ENCODE measurements at places on chromosomes 1 and 21.

- DNase-seq, result no peak
Measured at GRCh38 chr1:206982216-206982615, 12.0 kb upstream of the FCAMR start.

- no peak for DNase-seq
Measured at GRCh38 chr1:10778640-10779039, 17.8 kb downstream of the CASZ1 start.

- DNase-seq, result no peak
Measured at GRCh38 chr1:219710529-219711194, 97.8 kb upstream of the ZC3H11B start.

DNA sequence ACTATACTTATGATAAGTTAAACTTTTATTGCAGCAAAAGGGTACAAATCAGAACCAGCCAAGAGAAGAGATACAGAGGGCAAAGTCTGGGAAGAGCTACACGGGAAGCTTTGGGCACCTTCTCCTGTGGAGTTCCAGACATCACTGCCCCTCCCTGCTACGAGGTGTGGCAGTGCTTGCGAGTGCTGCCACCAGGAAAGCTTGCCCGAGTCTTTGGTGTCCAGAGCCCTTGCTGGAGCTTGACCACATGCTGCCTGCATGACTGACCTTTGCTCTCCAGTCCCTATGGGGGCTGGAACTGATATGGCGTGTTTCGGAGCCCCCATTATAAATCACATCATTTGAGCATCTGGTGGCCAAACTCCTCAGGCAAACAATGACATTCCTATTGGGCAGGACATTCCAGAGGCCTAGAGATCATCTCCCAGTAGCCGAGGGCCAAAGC, 23.4 kb downstream of the PLEKHO1 start:
- DNase-seq, result no peak

GRCh38 chr1:27000817-27001460, 7.4 kb downstream of the TRNP1 start:
- DNase-seq, result no peak

DNA sequence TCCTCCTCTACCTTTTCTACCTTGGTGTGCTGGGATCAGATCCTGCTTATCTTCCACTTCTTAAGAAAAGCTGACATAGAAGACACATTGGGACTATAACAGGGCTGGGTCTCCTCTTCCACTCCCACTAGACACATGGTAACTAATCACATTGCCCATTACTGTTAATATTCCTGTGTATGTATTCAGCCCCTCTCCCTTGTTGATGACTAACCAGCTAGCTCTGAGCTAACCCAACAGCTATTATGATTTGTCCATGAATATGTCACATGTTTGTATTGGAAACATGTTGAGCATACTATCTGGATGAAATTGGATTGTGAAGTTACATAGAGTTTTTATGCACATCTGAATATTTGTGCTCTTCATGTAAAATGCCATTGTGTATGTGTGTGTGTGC, 52.9 kb downstream of the MPZL1 start:
- DNase-seq, result no peak

GRCh38 chr1:26961826-26962225, 1.6 kb upstream of the KDF1 start:
- DNase-seq, result no peak

- DNase-seq, result no peak
Measured at GRCh38 chr1:28066393-28067154, 21.8 kb downstream of the EYA3 start.

DNA sequence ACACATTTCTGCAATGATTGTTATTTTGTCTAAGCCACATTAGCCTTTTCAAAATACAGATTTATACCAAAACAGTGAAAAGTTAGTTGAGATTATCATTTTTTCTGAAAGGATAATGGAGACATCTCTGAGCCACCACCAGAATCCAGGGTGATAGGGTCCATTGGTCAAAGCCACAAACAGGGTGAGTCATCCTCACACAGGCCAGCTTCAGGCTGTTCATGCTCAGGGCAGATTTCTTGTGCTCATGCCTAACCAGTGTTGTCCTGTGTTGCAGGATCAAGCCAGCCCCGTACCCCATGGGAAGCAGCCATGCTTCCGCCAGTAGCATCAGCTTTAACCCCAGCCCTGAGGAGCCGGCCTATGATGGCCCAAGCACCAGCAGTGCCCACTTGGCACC, 13.4 kb downstream of the ELOA start:
- no peak for DNase-seq

DNA sequence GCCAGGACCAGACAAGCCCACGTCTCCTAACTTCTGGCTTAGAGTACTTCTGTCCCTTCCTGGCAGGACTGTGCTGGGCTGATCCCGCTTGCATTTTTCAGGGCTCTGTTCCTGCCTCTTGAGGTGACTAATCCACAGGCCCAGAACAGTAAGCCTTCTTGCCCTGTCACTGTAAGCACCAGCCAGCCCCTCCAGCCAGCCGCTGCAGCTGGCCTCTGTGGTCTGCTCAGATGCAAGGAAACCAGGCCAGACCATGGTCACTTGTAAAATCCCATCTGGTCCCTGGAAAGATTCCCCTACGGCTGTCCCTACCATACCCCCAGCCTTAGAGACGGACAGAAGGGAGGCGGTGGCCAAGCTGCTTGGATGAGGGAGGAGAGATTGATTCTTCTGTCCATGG, 74.2 kb downstream of the KIRREL1 start:
- no peak for DNase-seq

- DNase-seq, result no peak
Measured at GRCh38 chr1:202069662-202070061, 53.1 kb upstream of the GPR37L1 start.

GRCh38 chr1:67664048-67664447, 21.0 kb upstream of the GADD45A start:
- DNase-seq, result no peak

GRCh38 chr1:198258491-198258890, 101.7 kb downstream of the NEK7 start:
- DNase-seq, result no peak

- DNase-seq, result no peak
Measured at GRCh38 chr1:246491551-246492053, 15.5 kb downstream of the SMYD3 start.

GRCh38 chr1:73056826-73057225, 774.5 kb upstream of the NEGR1 start:
- no peak for DNase-seq

DNA sequence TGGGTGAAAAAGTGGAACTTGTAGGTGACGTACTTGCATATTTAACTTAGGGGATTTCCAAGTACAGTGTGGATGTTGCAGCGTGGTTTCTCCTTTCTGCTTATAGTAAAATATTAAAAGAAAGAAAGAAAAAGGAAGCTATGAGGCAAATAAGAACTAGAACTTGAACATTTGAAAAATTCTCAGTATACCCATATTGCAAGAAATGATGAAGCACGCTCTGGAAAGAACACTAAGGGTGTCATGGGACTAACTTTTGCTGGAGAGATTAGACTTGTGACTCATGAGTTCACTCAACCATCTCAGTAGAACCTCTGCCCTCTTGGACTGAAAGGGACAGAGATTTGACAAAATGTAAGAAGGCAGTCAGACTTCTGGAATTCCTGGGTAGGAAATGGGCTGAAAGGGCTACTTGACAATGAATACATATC, 704.5 kb upstream of the ADGRL4 start:
- no peak for DNase-seq

DNA sequence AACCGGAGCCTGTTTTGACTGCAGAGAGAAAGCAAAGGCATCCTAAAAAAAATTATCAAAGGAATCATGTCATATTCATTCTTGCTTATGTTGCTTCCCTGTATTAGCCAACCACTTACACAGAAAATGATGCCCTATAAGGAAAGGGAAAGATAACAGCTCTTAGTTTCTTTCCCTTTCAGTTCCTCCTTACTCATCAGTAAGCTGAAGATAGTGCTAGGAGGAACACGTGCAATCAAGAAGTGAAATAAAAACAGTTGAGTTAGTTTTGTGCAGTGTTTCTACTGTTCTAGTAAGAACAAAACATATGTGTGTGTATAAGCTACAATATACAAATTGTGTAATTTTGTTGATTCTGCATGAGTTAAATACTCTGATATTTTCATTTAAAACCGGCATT, 45.3 kb upstream of the MTF2 start:
- DNase-seq, result no peak

DNA sequence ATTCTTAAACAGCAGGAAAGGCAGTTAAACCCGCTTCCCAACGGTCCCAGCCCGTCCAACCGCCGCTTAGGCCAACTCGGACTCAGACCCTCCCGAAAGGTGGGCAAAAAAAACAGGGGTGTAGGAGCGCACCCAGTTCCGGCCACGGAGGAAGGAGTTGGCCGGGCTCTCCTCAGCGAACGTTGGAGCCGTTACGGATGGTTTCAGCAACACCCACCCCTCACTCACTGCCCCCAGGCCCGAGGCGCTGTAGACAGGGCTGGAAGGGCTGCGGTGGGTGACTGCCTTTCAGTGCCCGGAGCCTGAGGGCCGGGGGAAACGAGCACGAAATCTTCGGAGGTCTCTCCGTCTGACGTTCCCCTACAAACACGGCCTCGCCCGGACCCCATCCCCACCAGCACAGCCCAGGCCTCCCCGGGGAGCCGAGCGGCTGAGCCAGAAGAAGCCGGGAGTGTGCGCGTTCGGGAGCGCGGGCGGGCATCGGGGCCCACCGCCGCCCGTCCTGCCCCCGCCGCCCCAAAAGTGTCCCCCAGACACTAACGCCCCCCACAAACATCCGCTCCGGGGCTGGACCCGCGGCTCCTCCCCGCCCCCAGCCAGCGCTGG, 1.3 kb downstream of the KDM5B start:
- no peak for DNase-seq

GRCh38 chr1:53326598-53327181, 1.2 kb downstream of the LRP8 start:
- no peak for DNase-seq

DNA sequence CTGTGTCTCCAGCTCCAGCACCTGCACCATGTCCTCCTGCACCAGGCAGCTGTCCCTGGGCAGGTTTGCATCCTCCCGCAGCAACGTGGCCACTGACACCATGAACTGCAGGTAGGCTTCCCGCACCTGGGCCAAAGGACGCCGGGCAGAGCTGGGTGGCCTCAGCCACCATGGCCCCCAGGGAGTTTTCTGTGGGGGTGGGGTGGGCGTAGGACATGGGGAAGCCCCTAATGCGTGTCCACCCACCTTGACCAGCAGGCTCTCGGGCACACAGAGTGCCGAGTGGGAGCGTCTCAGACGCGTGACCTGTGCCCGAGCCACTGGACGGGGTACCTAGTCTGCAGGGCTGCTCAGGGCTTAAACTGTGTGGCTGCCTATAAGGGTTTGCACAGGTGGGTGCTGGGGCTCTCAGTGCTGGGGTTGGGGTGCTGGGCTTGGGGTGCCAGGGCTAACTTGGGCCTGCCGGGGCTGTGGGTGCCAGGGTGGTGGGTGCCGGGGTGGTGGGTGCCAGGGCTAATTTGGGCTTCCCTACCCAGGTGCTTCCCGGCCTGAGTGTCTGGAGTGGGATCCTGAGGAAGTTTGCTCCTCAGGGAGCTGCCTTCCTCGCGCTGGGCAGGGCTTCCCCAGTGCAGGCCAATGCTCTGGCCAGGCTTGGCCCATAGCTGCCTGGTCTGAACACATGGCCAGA, 17.7 kb downstream of the PRXL2B start:
- DNase-seq, result no peak

GRCh38 chr21:26127073-26127814, 43.3 kb downstream of the APP start:
- no peak for DNase-seq

DNA sequence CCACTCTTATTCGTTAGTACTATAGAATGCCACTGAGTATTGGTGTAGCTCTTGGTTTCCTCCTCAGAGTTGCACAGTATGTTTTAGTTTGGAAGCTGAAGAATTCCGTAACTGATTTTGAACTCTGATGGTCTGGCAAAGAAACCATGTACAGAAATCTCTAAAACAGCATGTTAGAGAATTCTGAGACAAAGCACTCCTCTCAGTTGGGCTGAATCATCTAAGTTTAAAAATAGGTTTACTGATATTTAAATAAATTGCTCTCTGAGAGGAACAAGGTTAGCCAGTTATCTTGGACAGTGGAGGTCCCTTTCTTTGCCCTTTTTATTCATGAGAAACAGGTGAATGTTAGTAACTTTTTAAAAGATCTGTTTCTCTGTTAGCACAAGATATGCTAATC, 43.8 kb downstream of the NCF2 start:
- DNase-seq, result no peak

- DNase-seq, result no peak
Measured at GRCh38 chr1:10947691-10948462, 64.6 kb upstream of the TARDBP start.

GRCh38 chr1:226059709-226060108, 2.8 kb upstream of the H3-3A start:
- no peak for DNase-seq

GRCh38 chr1:203273206-203273868, 32.0 kb upstream of the BTG2 start:
- no peak for DNase-seq

GRCh38 chr1:24708938-24709337, 36.3 kb upstream of the CLIC4 start:
- no peak for DNase-seq

DNA sequence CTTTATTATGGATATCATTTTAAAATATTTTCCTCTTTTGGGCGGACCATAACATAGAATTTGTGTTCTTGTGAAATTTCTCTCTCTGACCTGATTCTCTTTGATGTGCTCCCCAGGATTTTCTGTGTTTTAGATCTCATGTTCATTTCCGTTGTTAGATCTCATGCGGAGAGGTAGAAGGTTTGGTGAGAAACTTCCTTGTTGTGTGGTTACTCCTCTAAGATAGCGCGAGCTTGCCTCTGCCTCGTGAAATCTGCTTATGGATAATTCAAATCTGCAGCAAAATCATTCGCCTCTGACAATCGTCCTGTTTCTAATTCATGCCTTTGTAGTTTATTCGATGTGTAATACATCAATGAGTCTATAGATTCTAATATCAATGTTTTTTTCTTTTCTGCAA, 580.4 kb downstream of the USP25 start:
- DNase-seq, result no peak

DNA sequence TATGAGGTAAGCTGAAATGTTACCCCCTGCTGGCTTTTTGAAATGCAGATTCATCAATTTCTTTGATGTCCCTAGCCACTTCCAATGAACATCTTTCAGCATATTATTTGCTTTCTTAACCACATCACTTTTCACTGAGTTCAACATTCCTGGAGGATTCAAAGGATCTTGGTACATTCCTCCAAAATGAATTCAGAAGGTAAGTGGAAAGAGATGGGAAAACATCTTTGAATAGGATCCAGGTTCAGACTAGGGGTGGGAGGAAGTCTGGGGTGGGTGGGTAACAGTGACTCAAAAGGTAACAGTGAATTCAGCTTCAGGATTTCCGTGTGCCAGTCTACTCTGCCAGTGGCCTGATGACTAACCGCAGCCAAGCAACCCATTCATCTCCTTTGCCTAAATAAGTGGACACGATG, 180.7 kb downstream of the ZC3H11B start:
- DNase-seq, result no peak

DNA sequence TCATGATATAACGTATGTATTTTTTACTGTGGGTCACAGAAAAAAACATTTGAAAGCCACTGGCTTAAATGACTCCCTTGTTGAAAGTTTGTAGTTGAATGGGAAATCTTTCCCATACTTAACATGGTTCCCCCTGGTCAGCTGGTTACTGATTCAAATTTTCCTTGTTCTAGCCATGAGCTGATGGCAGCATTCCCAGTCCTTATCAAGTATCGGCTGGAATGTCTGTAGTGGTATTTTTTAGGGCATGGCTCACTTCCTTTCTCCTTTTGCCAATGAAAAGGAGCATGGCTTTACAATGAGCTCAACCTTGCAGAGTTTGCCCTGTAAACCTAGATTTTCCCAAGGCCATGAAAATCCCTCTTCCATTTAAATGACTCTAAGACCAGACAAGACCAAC, 55.7 kb downstream of the GIPC2 start:
- no peak for DNase-seq

All from GM18507 (cell line).